ENCODE measurements at places on chromosomes 5 and 9.

GRCh38 chr9:132985071-132985350 is 6.5 kb downstream of the GFI1B start:
- DNase-seq: no peak

DNA sequence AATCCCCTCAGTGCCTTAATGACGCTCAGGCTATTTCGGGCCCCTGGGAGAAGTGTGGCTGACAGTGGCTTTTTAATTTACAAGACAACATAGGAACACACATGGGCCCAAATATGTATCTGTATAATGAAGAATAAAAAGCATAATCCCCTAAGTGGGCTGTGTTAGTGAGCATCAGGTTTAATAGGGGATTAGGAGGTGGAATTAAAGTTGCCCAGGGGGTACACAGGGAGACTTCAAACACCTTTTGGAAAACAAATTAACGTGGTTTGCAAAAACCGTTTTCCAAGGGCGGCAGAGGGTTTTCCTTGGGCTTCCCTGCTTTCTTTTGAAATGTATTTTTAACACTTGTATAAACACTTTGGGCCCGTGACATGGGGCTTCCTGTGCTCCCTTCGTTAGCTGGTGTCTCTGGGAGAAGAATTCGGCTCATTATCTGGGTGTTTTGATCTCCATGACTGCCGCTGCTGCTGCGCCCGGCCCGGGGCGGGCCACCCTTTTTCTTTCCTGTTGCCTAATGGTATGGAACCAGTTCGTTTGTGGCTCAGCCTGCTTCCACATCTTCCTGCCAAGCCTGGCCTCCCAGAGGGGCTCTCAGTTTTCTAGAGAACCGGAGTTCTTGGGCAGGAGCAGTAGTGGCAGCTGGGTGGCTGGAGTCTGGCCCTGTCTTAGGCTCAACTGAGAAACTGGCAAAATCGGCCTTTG is 173.0 kb downstream of the MACROH2A1 start:
- peak; percentile 18 for DNase-seq

DNA sequence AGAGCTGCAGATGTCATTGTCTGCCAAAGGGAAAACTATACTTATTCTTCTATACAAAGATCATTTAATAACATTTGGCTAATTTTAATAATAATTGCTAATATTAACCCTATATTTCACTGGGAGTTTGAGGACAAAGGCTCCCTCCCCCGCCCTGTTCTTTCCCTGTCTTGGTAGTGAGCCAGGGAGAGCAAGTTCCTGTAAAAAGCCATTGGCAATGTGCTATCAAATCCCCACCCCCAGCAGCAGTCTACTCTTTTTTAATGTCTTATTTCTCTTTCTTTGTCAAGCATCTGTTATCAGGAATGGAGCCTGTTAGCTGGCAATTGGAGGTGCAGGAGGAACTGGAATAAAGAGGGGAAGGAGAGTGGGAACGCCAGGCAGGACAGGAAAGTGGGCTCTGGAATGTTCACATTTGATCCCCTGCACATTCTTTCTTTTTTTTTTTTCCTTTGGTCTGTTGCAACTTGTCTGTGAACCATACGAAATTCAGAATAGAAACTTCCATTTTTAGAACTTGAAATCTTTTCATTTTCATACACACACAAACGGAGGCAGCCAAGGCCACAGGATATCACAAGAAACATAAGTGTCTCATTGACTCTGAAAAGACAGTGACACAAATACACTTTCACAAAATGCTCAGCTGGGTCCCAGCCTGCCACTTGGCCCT is 664.8 kb upstream of the ZNF608 start:
- DNase-seq: peak; percentile 33

GRCh38 chr5:132396589-132397031 is 27.1 kb downstream of the SLC22A5 start:
- no peak for DNase-seq

- DNase-seq: no peak
Observed at GRCh38 chr5:160169326-160169725, 50.1 kb upstream of the PWWP2A start.

- DNase-seq: no peak
Observed at GRCh38 chr9:95406121-95406520, 88.6 kb upstream of the FANCC start.

DNA sequence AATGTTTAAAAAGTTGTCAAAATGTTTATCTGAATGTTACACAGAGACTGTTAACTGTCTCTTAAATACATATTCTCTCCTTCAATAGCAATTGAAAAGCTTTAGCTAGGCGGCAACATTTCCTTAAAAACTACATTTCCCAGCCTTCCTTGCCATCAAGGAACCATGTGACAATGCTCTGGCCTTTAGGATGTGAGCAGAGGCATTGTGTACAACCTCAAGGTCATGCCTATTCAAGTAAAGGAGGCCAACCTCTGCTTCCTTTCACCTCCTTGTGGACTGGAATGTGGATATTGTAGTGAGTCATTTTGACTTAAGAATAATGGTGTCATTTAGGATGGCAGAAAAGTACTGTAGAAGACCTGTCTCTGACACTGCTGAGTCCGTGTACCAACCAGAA is 23.7 kb upstream of the MROH2B start:
- peak; percentile 51 for DNase-seq

GRCh38 chr5:65248896-65249295 is 232.8 kb downstream of the ADAMTS6 start:
- no peak for DNase-seq
